Activated T-cell treated with anti-CD3 and anti-CD28 coated beads for 1 hour (primary cell): ENCODE measurements at places on chromosomes 12 and 14.

DNA sequence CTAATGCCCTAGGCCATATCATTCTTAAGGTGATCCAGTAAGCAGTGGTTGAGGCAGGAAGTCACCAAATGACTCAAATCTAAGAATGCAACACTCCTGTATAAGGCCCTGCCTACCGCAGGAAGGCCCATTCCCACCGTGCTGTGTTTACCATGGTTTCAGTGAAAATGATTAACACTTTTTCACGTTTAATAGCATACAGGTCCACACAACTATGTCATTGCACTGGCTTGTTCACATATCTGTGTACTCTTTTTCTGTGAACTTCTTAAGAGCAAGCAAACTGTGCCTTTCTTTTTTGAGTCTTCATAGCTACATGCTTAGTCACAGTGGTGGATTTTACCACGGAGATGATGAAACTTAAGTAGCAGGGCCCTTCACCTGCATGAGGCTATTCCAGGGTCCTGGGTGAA is 214.9 kb downstream of the CNTN1 start:
- no peak for DNase-seq

DNA sequence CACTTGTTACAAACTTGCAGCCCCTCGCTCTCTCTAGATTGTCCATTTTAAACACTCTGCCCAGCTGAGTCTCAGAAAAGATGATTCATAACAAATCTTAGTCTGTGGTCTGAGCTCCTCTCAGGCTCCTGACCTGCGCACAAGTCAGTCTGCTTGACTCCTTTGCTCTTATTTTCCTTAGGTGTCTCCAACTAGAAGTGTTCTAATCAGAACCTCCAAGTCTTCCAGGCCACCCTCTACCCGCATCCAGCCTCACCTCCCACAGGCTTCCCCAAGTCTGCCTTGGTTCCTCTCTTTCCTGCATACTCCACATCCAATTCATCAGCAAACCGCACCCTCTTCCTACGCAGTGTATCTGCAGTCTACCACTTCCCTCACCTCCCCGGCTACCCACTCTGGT is 42.4 kb upstream of the BDKRB2 start:
- DNase-seq = no peak

GRCh38 chr12:48852734-48853688 is 1.0 kb upstream of the DDX23 start:
- DNase-seq = peak; percentile 84

GRCh38 chr14:31582286-31582691 is 21.1 kb downstream of the NUBPL start:
- no peak for DNase-seq

DNA sequence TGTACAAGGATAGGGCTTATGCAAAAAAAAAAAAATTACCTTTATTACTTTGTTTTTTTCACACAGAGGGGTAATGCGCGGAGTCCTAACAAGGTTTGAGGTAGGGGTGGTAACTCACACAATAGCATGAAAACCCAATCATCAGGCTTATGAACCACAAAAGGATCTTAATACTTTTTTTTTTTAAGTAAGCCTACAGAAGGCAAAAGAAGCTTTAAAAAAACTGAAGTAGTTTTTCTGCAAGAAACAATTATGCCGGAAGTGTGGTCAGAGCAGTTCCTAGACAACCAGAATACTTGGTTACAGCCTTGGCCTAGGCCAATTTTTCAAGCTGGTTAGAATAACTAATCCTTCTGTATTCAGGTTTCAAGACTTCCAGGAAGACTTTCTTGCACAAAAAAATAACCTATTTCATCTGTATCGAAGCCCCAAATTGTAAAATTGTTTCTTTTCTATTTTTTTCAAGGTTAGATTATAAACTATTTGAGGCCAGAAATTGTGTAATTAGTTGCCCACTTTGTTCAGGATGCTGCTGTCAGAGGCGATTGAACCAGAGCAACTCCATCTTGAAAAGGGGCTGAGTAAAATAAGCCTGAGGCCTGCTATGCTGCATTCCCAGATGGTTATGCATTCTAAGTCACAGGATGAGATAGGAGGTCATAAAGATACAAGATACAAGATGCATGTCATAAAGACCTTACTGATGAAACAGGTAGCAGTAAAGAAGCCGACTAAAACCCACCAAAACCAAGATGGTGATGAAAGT is 1.8 kb upstream of the GNS start:
- no peak for DNase-seq

DNA sequence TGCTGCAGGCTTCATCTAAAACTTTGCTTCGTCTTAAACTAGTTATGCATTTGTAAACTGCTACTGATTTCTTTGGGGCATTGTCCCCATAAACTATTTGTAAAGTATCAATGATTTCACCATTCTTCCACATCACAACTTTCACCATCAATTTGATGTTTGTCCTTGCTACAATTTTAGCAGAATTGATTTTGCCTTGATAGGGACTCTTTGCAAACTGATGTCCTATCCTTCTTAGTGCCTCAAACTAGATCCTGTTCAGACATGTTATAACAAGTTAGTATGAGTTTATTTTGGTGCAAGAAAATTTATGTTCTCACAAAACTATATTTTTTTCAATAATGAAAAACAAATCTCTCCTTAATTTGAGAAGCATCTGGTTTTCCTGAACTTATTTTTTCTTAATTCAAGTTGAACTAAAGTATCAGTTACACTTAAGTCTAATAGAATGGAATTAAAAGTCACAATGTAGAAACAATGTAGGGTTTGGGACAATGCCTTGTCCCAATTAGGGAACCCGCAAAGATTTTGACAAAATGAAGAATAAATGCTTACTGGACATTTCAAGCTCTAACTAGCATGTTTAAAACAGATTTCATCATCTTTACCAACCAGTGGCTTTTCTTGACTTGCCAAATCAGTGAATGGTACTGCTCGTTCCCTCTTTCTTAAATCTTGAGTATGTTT is 10.1 kb upstream of the ARID4A start:
- no peak for DNase-seq

DNA sequence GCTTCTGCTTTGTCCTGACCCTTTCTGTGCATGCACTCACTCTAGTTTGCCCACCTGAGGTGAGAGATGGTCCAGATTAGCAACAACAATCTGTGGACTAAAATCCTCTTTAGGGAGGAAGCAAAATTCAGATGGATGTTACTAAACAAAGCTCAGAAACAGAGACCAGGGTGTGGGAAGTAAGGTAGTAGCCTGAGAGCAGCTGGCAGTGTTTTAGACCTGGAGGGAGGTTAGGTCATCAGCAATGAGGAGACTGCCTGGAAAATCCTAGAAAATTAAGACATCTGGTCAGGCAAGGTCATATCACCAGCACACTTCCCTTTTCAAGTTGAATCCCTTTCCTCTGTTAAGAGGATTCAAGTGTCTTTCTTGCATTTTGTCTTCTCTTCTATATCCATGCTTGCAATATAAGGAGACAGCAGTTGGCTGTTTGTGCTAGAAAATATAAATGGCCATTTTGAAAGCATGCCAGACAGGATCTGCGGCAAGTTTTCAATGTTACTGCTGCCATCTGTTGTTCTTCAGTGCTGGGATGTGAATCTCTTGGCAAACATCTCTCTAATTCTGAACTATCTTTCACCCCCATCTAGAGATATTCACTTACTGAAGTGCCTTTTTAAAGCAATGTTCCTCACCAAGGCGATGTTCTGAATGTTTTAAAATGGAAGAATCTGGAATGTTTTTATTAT is 266.4 kb downstream of the NAV3 start:
- no peak for DNase-seq

DNA sequence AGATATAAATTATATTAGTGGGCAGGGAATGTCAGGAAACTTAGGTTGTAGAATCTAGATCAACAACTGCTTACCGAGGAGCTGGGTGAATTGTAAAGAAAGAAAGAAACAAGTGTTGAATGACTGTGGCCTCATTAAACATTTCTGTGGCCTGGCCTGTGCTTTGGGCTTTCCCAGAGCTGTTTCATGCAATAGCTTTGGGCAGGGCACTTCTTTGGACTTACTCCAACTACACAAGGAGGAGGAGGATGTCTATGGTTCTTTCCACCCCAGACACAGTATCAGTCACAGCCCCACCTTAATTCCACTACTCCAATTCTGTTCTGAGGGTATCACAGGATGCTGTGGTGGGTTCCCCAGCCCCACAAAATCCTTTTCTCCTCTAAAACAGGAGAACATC is 38.0 kb downstream of the DPF3 start:
- no peak for DNase-seq

- no peak for DNase-seq
Observed at GRCh38 chr12:95336387-95337067, 118.9 kb downstream of the VEZT start.

- no peak for DNase-seq
Observed at GRCh38 chr14:106530423-106531107, 1004.2 kb downstream of the TMEM121 start.

GRCh38 chr12:113880326-113880725 is 85.8 kb downstream of the RBM19 start:
- DNase-seq = no peak

DNA sequence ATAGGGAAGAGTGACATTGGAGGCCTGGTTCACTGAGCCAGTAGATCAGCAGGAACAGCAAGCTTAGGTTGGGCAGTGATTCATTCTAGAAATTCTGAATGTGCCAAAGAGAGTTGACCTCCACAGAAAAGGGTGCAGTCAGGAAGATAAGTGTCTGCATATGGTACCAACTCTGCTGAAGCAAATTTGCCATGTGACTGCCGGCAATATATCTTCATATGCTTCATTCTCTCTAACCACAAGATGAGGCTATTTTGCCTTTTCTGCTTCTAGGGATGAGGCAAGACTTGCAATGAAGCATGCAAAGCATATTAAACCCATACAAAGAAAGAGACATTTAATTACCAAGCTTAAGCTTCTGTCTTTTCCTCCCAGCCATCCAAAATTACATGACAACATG is 13.6 kb downstream of the CCDC198 start:
- no peak for DNase-seq

DNA sequence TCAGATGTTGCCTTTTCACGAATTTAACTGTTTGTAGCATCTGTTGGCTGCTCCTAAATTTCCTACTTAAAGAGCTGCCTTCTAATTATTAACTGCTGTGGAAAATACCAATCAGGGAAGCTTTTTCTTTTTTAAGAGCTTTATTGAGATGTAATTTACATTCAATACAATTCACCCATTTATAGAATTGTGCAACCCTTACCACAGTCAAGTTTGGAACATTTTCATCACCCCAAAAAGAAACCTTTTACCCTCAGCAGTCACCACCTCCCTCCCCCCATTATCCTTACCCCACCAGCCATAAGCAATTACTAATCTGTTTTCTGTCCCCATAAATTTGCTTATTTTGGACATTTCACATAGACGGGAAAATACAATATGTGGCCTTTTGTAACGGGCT is 1.4 kb downstream of the PCNX4 start:
- no peak for DNase-seq

GRCh38 chr14:86675059-86675458 is 1145.1 kb downstream of the FLRT2 start:
- no peak for DNase-seq

GRCh38 chr12:93032758-93033157 is 103.7 kb upstream of the EEA1 start:
- no peak for DNase-seq

DNA sequence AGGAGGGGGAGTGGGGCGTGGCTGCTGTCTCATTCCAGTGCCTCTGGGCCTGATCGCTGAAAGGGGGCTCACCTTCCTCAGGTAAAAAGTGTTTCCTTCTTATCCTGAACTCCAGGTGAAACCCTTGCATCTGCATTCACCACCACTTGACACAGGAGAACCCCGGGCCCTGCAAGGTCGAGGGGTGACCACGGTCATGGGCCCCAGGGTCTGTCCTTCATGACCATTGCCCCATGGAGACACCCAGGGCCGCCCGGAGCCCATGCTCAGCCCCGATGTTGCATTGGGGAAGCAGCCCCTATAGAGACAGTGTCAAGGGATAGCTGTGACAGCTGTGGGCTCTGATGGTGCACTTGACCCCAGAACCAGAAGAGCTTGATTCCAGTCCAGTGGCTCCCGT is 34.4 kb upstream of the DYNC1H1 start:
- DNase-seq = no peak

DNA sequence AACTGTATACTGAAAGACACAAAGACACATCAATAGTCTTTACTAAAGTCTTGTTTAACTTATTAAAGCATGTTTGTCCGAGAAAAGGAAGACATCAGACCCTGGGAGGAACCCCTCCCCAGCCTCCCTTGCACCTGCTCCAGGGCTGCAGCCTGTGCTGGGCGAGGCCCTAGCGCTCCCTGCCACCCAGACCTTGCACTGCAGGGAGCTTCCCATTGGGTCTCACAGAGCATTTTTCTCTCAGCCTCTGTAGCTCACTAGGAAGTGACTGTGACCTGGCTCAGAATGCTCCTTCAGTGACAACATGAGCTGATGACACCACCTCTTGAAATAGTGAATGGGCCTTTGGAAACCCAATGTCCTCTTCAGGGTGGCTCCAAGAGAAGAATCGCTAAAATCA is 461.2 kb downstream of the TMEM121 start:
- DNase-seq = no peak

- DNase-seq = no peak
Observed at GRCh38 chr12:3256103-3256631, 179.0 kb downstream of the TSPAN9 start.

DNA sequence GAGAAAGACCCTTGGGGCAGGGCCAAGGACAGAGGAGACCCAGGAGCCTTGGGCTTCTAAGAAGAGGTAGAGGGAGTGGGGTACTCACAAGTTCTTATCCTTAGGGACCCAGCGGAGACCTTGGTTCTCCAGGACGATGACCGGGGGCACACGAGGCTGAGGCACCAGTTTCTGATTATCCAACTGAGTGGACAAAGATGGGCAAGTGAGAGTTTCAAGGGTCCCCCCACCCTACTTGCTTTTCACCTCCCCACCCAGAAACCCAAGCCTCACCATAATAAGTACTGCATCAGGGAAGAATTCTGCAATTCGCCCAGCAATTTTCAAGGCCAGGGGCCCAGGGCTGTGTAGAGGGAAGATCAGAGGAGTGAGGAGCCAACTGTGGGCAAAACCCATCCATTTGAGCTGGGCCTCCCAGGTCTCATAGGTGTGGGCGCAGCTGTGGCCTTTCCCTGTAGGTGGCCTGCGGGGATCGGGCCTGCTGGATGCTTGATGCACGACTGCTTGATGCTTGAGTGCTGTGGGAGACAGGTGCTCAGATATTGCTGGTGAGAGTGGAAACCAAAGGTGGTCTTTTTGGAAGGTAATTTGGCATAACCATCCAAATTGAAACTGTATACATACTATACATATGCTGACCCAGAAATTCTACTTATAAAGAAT is 2.0 kb downstream of the EMC9 start:
- DNase-seq = no peak

DNA sequence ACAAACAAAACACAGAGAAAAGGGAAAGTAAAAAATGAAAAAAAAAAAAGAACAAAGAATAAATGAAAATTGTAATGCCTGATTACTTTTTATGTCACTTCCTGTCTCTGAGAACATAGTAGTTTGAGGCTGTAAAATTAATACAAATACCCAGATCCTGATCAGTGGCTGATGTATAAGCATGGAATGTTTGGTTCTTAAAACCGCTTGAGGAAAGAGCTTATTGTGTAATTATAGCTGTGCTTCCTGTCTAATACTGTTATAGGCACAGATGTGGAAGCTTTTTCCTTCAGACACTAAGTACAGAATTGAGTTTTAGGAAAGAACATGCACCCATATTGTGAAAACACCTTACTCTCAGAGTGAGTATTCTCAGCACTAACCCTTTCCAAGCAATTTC is 86.9 kb downstream of the AVPR1A start:
- no peak for DNase-seq
